Mesothelial cell of epicardium (in vitro differentiated cells): ENCODE measurements at places on chromosomes 1 and 21. TPM values are rescaled to one million over a fixed set of nuclear protein-coding genes. Genes with fewer than 3 reads are reported as not detected.

DNA sequence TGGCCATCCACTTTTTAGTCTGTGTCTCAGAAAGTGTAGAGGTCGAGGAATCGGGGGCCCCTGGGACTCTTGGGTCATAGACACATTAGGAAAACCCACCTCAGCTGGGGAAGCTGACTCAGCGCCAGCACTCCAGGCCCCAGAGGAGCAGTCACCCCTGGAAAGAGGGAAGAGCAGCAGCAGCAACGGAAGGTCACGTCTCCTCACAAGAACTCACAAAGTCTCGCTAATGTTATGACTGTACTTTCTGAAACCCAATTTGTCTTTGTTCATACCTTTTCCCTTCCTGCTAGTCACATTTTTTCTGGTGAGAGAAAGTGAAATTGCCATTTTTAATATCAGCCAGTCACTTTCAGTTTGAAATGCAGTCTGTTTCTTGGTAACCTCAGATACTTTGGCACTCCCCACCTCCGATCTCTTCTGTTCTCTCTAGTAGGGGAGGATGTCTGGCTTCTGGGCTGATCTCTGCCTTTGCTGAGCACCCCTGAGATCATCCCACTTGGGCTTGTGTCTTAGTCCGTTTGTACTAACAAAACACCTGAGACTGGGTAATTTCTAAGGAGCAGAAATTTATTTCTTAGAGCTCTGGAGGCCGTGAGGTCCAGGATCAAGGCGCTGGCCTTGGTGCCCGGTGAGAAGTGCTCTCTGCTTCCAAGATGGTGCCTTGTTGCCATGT is 6.0 kb upstream of the NLRP3 start:
- H3K27ac ChIP-seq, result no peak overlapping the region
- DNase-seq, result no peak
- H3K36me3 ChIP-seq, result no peaks in the 10 kb centered on the region
- no peaks in the 10 kb centered on the region for H3K27me3 ChIP-seq
- H3K4me1 ChIP-seq, result no peaks in the 10 kb centered on the region

DNA sequence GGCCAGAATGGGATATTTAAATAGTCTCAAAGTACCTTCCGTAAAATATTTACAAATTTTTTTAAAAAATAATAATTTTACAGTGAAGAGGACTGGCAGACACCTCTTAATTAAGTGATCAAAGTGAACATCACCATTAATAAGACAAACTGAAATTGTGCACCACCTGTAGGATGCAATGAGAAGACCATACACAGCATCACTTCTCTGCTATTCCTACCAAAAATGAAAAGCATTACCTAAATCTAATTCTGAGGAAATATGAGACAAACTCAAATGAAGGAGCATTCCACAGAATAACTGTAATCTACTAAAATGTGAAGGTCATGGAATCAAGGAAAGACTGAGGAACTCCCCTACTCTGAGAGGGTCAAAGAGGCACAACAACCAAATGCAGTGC is 68.2 kb upstream of the PRDX6 start:
- H3K4me1 ChIP-seq, result no peaks in the 10 kb centered on the region
- H3K4me3 ChIP-seq, result no peak overlapping the region
- no peak overlapping the region for H3K27ac ChIP-seq
- DNase-seq, result no peak
- no peaks in the 10 kb centered on the region for H3K36me3 ChIP-seq
- H3K27me3 ChIP-seq, result no peaks in the 10 kb centered on the region

- peak overlapping the region; percentile 1 for H3K27ac ChIP-seq
- no peak overlapping the region for H3K4me3 ChIP-seq
- peaks cover 11% of the 10 kb centered on the region for H3K36me3 ChIP-seq
- peaks cover 6% of the 10 kb centered on the region for H3K4me1 ChIP-seq
- H3K27me3 ChIP-seq, result no peaks in the 10 kb centered on the region
- no peak for DNase-seq
Observed at GRCh38 chr1:235401251-235401650, 34.0 kb downstream of the TBCE start.

- H3K36me3 ChIP-seq, result no peaks in the 10 kb centered on the region
- DNase-seq, result no peak
- no peak overlapping the region for H3K4me3 ChIP-seq
- no peak overlapping the region for H3K27ac ChIP-seq
Observed at GRCh38 chr1:168947041-168947440, 159.4 kb upstream of the ATP1B1 start.

- no peaks in the 10 kb centered on the region for H3K27me3 ChIP-seq
- DNase-seq, result no peak
- H3K36me3 ChIP-seq, result peaks cover 3% of the 10 kb centered on the region
- peaks cover 51% of the 10 kb centered on the region for H3K4me1 ChIP-seq
Observed at GRCh38 chr1:44353604-44354003, 1.5 kb downstream of the ERI3 start.

DNA sequence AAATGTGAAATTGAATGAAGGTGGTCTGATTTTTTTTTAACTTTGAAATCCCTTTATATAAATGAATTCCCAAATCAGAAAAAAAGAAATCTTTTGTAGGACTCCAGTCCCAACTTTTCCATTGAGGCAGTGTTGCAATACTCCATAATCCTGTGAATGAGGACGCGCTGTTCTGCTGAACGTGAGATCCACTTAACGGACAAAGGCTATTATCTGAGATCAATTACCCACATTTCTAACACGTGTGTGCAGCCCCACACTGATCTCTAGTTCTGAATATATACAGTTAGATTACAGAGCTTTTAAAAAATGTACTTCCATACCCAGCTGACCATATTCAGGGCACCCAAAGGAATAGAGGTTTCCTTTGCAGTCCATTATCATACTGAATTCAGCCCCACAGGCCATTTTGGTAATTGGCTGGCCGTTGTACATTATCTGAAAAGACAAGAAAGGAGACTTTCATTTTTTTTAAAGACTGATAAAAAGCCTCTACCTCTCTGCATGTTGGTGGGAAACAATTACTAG is 19.0 kb downstream of the RCC2 start:
- H3K27me3 ChIP-seq, result no peaks in the 10 kb centered on the region
- no peak overlapping the region for H3K4me3 ChIP-seq
- no peak for DNase-seq
- peaks cover 56% of the 10 kb centered on the region for H3K36me3 ChIP-seq

Gene VHLL
- 0.42 TPM in 1 of 3 replicates, not detected in the others for total RNA-seq

Gene KRTAP10-9
- not detected in 3 replicates for total RNA-seq

Gene TEX38
- total RNA-seq, result 0.42 to 0.57 TPM (median 0.49 TPM) in 3 replicates
